ENCODE measurements at places on chromosomes 13 and 19. TPM values are rescaled to one million over a fixed set of nuclear protein-coding genes. Genes with fewer than 3 reads are reported as not detected.

DNA sequence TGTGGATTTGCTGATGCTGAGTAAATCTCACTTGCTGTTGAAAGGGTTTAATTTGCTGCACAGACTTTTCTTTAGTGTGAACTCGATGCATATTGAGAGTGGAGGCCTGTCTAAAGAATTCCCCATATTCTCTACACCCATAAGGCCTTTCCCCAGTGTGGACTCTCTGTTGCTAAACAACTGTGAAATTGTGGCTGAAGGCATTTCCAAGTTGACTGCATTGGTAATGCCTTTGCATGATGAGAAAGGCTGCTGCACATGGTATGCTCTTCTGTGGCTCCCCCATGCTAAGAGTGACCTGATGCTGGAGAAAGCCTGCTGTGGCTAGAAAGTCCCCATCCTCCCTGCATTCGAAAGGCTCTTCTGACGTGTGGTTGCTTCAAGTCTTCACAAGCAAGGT, 6.6 kb upstream of the ZNF599 start:
- no peak for DNase-seq

DNA sequence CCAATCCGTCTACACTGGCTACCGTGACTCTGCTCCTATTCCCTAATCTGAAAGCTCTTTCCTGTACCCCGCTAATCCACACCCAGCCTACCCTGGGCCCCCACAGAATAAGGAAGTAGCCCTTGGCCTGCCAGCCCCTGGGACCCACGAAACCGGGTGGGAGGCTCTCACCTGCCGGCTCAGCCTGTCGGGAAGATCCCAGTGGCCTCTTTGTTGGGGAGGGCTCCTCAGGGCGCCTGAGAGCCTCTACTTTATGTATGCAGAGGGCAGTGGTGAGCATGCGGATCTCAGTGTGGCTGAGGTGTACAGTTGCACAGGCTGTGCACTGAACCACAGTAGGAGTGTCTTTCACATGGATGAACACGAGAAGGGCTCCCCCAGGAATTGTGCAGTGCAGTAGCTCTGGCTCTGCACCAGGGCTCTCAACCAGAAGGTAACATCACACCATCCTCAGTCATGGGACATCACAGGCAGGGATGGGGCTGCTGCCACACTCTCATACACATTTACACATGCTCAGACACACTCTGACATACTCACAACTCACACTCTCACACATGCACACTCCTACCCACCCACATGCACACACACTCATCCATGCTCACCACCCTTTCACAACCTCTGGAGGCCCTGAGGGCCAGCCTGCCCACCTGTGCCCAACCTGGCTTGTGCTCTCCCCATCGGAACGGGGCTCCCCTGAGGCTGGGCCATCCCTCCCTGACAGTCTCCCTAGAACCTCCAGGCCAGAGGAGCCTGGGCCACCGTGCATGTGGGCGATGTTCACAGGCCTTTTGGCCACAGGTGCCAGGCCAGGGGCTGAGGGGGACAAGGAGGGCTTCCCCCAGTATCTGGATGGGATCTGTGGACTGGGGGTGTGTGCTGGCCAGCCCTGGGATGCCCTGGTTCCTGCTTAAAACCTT, 135.0 kb downstream of the URI1 start:
- DNase-seq = no peak

DNA sequence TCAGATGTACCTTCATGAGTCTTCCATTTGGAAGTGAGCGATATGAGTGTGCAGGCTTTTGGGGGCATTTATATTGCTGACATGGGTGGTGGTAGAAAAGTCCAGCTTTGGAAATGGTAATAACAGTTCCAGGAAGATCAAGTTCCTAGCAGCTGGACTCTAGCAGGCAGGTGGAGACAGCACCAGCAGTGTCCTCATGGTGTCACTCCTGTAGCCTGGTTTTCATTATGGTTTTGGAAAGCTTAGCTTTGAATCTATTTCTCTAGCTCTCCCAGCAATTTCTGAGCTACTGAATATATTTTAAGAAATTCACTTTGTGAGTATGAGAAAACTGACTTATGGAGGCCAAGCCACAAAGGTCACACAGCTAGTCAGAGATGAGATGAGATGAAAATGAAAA, 523.2 kb upstream of the HTR2A start:
- no peak for DNase-seq

GRCh38 chr13:35557475-35557874, 81.0 kb upstream of the MAB21L1 start:
- no peak for DNase-seq

TRMT1 gene
- 11.8 TPM for total RNA-seq

Data from spinal cord (tissue), 10 donors.